ENCODE measurements at places on chromosomes 6 and 20. TPM values are rescaled to one million over a fixed set of nuclear protein-coding genes. Genes with fewer than 3 reads are reported as not detected.

HLA-G gene
- not detected for total RNA-seq

DNA sequence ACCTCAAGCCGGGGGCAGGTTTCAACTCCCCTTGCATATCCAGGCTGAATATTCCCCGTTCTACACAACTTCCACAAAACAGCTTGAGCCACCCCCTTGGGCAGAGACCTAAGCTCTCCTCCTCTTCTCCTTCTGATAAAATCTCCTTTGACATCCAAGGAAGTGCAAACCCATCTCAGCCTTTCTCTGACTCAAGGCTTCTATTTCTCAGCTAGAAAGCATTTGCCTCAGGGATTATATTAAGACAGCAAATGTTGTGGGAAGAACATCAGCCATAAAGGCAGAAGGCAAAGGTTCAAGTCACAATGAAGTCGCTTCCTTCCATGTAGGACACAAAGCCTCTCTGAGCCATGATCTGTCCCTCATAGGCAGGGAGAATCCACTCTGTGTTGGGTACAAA lies 386.6 kb upstream of the ARID1B start:
- no peak for DNase-seq

ZC2HC1B gene
- total RNA-seq = not detected

QRSL1 gene
- total RNA-seq = 21.2 TPM

SLA2 gene
- total RNA-seq = 0.47 TPM

ADAM33 gene
- total RNA-seq = 12.2 TPM

C20orf204 gene
- total RNA-seq = 0.35 TPM

DNA sequence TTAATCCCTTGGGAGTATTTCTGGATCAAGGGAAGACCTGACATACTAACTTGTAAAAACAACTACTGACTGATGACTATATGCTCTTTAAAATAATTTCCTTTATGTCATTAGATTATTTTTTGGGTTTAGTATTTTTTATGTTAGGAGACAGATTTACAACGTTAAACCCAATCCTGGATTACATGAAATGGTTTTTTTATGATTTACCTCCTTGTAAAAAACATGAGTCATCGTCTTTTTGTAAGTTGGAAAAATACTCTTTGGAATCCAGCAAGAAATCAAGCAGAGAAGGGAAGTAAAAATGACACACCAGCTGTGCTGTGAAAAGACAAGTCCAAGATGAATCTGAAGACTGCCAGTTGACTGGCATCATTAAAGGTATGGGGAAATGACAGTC lies 6.7 kb downstream of the STK4 start:
- no peak for DNase-seq

DNA sequence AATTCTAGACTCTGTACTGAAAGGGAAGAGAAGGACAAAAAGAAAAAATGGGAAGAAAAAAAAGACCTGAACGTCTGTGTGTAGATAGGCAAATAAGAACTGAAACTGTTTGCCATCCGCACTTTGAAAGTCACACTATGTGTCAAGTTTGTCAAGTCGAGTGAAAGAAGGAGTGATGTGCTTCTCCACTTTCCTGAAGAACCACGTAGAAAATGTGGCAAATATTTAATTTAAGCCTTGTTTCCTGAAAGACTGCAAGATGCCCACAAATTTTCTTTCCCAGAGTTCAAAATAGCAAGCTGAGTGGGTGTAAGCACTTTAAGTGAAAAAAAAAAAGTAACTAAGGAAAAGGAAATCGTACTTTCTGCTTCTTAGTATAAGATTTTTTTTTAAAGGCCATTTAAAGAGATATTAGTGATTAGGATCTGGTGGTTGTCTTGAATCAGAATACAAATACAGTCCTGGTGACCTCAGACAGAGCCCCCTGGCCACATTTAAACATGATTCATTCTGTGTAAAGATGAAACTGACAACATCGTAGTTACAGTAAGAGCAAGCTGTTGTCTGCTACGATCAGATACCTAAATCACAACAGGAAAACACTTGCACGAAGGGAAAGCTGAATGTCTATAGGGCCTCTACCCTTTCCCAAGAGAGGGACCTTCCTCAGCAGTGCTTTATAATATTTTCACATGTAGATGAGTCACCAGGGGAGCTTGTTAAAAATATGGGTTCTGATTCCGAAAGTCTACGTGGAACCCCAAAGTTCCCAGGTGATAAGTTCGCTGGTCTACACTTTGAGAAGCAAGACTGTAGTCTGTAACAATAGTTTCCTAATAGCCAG lies 102.3 kb downstream of the HIVEP2 start:
- no peak for DNase-seq

GRCh38 chr6:15956205-15957106 lies 172.4 kb upstream of the MYLIP start:
- DNase-seq = no peak

DNA sequence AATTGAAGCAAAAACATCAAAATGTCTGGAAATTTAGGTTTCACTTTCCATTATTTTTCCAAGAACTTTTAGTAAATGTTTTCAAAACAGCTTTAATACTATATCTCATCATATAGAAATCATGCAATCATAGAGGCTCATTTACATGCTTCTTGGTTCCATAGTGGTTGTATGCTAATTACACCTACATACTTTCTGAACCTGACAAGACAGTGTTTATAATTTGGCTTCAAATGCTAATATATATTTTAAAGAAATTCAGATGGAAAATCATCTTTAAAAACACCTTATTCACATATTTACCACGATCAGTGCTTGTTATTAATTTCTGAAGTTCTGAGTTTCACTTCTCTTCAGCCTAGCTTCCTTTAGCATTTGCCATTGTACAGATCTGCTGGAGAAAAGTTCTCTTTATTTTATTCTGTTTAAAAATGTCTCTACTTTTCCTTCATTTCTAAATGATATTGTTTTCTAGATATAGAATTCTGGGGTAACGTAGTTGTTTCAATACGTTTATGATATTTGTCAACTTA lies 89.9 kb downstream of the PLCB1 start:
- DNase-seq = no peak

FNDC1 gene
- total RNA-seq = 1.9 TPM

DNA sequence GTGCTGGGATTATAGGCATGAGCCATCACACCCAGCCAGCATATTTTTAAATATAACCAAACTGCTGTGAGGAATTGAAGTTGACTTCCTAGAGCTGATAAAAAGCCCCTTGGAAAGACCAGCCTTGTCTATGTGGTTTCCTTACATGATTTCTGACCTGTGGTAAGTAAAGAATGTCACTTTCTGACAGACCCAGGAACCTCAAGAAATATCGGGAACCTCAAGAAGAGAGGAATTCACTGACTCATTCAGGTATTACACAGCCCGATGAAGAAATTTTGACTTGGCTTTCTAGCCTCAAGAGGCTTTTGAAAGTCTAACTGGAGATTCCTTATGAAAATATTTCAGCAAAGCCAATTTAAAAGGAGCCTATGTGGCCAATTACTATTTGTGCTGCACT lies 71.8 kb downstream of the FOXF2 start:
- DNase-seq = no peak

DNA sequence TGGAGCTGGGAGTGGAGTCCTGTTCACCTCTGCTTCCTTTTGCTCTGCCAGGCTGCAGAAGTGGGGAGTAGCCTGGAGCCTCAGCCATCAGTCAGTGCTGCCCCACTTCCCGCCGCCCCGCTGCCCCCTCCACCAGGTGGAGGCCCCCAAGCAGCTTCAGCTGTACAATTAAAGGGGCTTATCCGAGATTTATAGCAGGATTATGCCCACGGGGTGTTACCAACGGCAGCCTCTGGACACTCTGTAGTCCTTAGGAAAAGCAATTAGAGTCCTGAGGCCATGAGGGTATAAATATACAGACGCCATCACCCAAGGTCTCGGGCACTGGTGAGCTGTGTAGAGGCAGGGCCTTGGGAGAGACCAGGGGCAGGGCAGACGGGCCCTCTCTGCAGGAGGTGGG lies 55.4 kb downstream of the GRM4 start:
- DNase-seq = no peak

DNA sequence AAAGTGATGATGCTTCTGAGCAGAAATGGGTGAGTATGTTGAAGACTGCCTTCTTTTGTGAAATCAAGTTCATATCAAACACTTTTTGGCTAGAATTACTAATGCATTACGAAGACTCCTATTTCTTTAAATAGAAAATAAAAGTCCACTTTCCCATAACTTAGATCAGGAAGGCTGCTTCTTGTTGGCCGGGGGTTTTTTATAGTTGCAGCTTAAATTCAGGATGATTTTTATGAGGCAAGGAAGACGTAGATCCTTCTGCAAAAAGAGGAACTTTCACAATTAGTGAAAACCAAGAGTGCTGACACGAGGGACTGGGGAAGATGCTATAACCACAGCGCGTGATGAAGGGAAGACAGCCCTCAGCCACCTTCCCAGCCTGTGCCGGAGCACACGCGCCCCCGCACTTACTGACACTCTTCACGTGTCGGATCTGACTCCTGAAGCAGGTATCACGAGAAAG lies 206.1 kb upstream of the PRDM1 start:
- DNase-seq = no peak

GRCh38 chr20:37680420-37680819 lies 13.4 kb upstream of the CTNNBL1 start:
- DNase-seq = no peak

SCRT2 gene
- total RNA-seq = not detected

DEFB126 gene
- total RNA-seq = not detected

- no peak for DNase-seq
Measured at GRCh38 chr6:83061190-83061589, 4.5 kb downstream of the UBE3D start.

DNA sequence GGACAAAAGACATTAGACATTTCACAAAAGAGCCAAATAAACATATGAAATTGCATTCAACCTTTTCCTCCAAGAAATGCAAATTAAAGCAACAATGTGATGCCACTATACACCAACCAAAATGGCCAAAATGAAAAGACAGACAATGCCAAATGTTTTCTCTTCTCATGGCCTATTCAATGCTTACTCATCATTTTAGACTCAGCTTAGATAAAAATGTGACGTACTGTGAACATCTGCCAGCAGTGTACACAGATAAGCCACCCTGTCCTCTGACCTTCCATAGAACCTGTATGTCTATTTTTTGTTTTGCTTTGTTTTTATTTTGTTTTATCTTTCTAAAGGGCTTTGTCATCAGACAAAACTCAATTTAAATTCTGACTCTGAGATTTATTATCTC lies 385.2 kb downstream of the FRK start:
- DNase-seq = no peak

GRCh38 chr20:1165941-1166340 lies 18.8 kb downstream of the TMEM74B start:
- no peak for DNase-seq

DNA sequence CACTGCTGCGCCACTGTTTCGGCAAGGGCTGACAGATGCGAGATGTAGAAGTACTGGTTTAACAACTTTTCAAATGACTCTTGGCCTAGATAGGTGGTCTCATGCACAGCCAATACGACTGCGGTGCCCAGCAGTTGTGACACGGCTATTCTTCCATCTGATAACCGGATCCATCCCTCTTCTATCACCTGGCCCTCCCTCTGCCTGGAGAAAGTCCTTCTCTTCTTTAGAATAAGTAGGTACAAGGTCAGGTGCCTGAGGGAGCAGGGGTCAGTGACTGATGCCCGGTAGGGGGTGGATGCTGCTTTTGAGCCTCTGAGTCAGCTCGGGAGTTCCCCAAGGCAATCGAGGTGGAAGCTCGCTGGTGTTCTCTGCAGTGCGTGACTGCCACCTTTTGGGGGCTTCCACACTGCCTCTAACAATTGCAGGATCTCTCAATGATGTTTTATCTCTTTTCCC lies 166.8 kb upstream of the GRIK2 start:
- DNase-seq = no peak

- DNase-seq = no peak
Measured at GRCh38 chr6:21151119-21151518, 442.4 kb upstream of the SOX4 start.

TCP11 gene
- not detected for total RNA-seq

- DNase-seq = no peak
Measured at GRCh38 chr6:14379568-14379967, 262.0 kb downstream of the CD83 start.

GRCh38 chr20:49030954-49031619 lies 15.0 kb upstream of the CSE1L start:
- DNase-seq = no peak

- no peak for DNase-seq
Measured at GRCh38 chr6:797479-798077, 104.6 kb upstream of the EXOC2 start.

All from left ventricle myocardium superior (tissue), 1 donor.